ENCODE measurements at places on chromosomes 7 and 10.

- DNase-seq = no peak
Measured at GRCh38 chr10:49359349-49360270, 36.3 kb downstream of the DRGX start.

DNA sequence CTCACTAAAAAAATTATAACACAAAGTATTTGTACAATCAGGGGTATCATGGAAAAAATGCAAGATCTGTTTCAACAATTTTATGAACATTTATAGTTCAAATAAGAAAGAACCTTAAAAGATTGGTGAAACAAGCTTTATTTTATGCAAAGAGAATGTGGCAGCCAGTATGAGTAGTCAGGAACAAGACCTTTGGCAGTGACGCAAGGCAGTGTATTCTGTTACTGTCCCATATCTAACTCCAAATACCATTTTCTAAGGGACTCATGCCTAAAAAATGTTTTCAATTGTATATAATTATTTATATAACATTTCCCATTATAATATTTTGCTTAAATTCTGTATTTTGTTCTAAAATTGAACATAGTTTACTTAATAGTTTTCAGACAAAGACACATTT lies 19.1 kb upstream of the FAM53B start:
- DNase-seq = no peak

DNA sequence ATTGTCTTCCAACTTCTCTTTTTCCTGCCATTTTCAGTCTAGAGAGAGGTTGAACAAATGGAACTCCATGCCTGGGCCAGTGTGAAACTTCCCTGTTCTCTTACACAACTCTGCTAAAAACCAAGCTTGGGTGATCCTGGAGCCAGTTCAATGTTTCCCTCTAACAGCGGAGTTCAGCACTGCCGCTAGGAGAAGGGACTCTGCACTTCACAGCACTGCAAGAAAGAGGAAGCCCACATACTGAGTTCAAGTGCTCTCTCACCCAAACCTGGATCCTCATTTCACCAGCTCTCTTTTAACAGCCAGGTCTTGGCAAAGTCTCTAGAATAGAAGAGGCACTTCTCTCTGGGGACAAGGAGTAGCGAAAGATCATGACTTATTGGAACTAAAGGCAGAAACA lies 18.8 kb downstream of the FOXI2 start:
- DNase-seq = no peak

DNA sequence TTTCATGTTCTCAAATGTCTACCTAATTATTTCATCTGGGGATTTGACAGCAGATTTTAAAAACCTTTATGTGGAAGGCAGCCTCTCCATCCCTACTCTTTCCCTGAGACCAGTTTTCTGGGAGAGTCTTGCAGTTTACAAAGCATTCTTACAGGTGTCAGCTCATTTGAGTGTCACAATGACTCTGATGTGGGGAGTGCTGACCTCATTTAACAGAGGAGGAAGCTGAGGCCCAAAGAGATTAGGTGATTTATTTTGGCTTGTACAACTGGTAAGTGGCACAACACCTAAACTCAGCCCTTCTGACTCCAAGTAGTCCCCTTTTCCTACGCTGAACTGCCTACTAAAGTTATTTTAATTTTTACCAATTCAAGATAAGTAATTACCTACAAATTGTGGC lies 33.3 kb upstream of the MAT1A start:
- no peak for DNase-seq

GRCh38 chr7:151178831-151179230 lies 8.2 kb downstream of the ASB10 start:
- DNase-seq = no peak

DNA sequence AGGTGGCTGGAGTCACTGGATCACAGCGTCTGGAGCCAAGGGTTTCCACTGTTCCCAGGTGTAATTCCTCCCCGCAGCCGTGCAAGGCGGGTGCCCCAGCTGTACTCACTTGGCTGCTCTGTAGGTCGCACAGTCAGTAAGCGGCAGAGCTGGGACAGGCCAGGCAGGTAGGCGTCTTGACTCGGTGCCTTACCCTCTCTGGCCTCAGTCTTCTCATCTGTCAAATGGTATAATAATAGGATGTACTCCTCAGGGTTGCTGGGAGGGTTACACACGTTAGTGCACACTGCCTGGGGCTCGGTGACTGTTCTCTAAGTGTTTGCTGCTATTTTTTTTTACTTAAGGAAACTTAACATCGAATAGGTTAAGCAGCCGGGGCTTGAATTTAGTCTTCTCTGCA lies 27.0 kb downstream of the MYL10 start:
- no peak for DNase-seq

DNA sequence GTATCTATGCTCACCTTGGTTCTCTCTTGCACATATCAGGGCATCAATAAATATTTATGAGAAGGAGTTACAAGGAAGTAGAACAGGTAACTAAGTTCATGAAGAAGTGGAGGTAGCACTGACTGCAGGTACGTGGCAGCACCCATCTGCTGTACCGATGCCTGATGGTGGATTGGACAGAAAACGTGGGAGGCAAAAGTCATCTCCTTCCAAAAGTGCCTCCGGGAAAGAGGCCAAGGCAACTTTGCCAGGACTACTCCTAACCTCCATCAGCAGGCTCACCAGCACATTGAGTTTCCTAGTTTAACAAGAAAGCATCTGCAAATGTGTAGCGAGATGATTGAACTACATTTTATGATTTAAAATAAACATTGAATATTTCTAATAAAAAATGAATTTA lies 248.8 kb downstream of the ANKRD7 start:
- no peak for DNase-seq

DNA sequence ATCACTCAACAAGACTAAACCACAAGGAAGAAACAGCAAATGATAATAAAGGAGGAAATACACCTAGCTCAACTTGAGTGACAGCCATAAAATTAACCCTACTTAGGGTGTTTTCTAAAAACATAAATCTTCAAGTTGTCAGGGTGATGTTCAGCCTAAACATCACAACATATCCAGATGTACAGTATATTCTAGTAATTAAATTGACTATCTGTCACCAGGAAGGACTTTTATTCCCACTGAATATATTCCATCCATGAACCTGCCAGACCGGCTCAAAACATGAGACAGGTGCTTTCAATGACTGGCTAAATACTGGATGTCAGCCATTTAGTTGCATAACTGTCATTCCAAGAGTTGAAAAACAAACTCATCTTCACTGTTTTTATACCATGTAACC lies 298.1 kb upstream of the NEBL start:
- DNase-seq = no peak

GRCh38 chr7:82049442-82049841 lies 279.6 kb upstream of the HGF start:
- DNase-seq = no peak

GRCh38 chr10:122054048-122055025 lies 65.4 kb downstream of the TACC2 start:
- no peak for DNase-seq

GRCh38 chr10:4802711-4803487 lies 23.1 kb upstream of the AKR1E2 start:
- DNase-seq = no peak

GRCh38 chr10:7117806-7118674 lies 292.8 kb downstream of the SFMBT2 start:
- no peak for DNase-seq

GRCh38 chr7:44288811-44289340 lies 36.5 kb downstream of the CAMK2B start:
- DNase-seq = no peak

DNA sequence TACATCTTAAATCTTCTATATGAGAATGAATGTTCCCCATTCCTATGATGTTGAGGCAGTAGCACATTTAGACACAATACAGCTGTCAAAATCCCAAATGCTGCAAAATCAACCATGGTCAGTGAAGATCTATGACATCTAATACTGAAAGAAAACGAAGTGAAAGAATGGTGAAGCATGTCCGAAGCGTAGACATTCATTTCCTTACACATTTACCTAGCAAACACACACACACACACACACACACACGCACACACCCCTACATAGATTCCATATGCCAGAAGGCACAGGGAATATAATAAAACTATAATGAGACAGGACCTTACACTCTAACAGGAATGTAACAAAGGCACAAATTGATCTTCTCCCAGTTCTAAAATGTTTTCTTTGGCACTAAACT lies 32.5 kb downstream of the CCDC6 start:
- DNase-seq = no peak

GRCh38 chr7:47819607-47819920 lies 128.7 kb downstream of the PKD1L1 start:
- DNase-seq = no peak

DNA sequence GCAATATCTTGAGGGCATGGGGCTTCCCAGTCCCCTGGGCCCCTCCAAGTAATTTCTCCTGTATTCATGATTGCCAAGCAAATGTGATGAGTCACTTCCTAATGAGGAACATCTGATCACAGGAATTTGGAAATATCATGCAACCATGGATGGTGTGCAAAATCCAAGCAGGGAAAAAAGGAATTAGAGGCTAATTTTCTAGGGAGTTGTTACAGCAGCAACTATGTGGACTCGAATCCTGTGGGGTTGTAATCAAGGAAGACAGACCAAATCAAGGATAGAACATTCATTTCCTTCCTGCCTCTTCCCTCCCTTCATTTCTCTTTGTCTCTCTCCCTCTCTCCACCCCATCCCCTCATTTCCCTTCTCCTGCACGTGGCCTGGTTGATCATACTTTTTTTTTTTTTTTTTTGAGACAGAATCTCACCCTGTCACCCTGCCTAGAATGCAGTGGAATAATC lies 23.9 kb upstream of the AGFG2 start:
- DNase-seq = no peak

DNA sequence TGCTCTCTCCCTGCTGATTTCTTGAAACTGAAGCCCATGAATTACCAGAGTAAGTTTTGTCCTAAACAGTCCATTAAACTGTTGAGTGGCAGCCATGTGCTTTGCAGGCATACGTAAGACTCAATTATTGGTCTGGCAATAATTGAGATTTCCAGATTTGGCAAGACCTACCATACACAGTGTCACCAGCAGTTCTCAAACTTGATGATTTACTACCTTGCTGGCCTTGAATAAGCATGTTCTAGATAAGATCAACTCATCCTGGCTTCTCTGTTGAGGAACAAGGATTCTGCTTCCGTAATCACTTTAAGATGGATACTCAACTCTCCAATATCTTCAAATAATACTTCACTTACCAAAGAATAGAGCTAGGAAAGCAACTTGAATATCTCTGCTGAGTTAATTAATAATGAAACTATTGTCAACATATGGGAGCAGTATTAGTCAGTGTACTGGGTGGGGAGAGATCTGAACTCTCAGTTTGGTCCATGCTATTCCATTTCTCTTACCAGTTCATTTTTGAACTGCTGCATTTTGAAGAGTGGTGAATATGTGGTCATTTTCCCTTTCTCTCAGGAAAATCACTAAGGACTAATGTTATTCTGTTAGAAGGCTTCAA lies 181.4 kb downstream of the IPMK start:
- no peak for DNase-seq

DNA sequence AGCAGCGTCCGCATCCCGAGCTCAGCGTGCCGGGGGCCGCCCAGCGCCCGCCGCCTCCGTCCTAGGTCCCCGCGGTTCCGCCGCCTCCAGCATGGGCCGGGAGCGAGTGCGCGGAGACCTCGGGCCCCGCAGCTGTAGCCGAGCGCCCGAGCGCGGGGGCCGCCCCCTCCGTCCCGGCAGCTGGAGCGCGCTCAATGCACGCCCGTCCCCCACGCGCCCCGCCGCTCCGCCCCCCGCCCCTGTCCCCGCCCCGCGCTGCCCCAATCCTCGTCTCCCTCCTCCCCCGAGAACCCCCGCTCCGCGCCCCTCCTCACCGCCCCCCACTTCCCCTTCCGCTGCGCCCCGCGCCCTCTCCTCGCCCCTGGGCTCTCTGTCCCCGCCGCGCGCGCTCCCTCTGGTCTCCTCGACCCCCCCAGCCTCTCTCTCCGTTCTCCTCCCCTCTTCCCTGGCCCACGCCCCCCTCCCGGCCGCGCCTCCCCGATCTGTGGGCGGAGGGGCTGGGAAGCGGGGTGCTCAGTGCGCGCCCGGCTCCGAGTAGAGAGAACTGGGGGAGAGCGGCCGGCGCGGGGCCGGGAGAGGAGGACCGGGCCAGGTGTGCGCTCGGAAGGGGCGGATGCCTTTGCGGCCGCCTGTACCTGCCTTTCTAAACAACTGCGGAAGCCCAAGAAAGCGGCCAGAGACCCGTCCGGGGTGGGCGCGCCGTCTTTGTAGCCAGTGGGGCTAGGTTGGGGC lies at the start of gene VIPR2:
Gene VIPR2, minus strand, starts transcription at position 110 of the 732 bp plus-strand sequence. Its CDS starts 96 bp downstream, at position 14.
- DNase-seq = no peak

GRCh38 chr7:4207011-4207410 lies 475.1 kb upstream of the FOXK1 start:
- no peak for DNase-seq

DNA sequence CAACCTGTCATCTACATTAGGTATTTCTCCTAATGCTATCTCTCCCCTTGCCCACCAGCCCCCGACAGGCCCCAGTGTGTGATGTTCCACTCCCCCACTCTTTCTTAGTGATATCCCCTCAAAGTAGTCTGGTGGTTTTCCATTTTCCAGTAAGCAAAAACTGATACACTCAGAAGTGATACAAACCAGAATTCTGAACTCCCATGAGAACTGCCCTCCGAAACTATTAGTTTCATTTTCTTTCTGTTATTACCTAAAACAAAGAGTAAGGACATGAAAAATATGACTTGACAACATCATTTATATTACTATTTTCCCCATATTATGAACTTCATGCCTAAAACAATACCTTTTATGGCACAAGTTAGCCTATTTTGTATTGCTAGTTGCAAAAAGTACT lies 175.0 kb downstream of the OTUD1 start:
- no peak for DNase-seq

GRCh38 chr10:89574368-89574767 lies 39.0 kb upstream of the SLC16A12 start:
- no peak for DNase-seq

DNA sequence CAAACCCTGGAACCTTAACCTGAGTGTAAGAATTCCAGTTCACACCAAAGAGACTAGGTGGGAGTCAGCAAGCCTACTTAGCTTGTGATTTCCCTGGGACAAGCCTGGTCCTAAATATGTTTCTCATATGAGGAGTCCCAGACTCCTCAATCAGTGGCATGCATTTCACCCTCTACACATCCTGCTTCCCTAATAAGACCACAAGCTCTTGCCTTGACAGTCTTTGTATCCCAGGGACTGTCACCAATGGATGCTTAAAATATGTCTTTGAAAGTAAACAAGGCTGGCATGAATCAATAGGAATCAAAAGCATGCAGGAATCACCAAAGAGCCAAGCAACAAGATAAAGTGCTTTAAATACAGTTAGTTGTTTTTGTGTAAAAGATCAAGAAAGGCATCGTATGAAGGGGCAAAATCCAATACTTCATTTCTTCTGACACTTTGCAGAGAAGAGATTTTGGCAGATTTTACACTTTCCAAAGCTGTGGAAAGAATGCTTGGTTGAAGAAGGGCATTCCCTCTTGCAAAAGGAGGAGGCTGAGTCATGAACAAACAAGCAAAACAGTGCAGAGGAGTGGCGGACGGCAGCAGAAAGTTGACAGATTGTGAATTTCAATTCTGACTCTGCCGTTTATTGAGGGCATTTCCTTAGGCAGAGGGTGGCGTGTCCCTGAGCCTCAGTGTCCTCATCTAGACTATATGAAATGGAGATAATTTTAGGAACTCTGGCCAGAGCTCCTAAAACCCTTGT lies 8.5 kb upstream of the NFE2L3 start:
- no peak for DNase-seq

GRCh38 chr7:34726221-34726620 lies 68.2 kb downstream of the NPSR1 start:
- no peak for DNase-seq

- DNase-seq = no peak
Measured at GRCh38 chr7:142785841-142786250, 15.1 kb downstream of the PRSS2 start.
